ENCODE measurements at places on chromosomes 12 and 14. TPM values are rescaled to one million over a fixed set of nuclear protein-coding genes. Genes with fewer than 3 reads are reported as not detected.

GRCh38 chr12:131795690-131796410 is 32.3 kb upstream of the MMP17 start:
- no peak for DNase-seq

GRCh38 chr12:39623919-39624318 is 4.3 kb upstream of the ABCD2 start:
- no peak for DNase-seq

GRCh38 chr12:53191885-53192530 is 11.3 kb upstream of the CSAD start:
- no peak for DNase-seq

DNA sequence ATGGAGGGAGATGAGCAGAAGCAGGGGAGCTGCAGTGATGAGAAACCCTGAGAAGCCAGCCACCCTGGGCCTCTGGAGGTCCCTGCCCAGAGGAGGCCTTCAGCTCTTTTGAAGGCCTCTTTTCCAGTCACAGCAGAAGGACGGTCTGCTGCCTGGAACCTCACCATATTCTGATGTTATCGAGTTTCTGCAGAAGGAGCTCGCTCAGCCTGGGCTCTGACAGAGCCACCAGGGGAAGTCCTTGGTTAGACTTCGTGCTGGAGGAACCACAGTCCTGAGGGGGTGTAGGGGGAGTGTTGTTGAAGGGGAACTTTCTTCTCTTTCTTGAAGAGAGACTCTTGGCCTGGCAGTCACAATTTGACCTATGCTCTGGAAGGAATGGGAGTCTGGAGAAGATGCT is 25.1 kb upstream of the BATF start:
- no peak for DNase-seq

GRCh38 chr12:76921100-76921471 is 42.3 kb upstream of the CSRP2 start:
- no peak for DNase-seq

DNA sequence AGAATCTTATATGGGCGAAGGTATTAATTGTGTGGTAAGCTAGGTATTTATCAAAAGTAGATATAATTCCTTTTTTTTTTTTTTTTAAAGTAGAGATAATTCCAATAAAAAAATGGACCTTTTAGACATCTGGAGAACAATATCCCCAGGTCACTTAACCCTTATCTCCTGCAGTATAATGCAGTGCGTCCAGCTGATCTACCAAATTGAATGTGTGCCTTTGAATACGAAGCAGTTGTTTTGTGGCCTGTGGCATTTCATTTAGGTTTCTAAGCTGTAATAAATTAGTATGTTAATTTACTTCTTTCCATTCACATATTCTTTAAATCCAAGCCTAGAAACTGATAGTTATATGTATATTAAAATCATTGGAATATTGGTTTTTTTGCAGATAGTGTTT is 3.1 kb downstream of the FUT8 start:
- no peak for DNase-seq

GRCh38 chr12:122421821-122422729 is at the start of gene CLIP1:
TSS of gene CLIP1 (minus strand) at chr12:122422669. CDS start at chr12:122380452, 42,217 bp downstream.
- peak; percentile 88 for DNase-seq

- DNase-seq: peak; percentile 67
These were observed 394 bp upstream of the AMIGO2 start for GRCh38 chr12:47079981-47080724.

DNA sequence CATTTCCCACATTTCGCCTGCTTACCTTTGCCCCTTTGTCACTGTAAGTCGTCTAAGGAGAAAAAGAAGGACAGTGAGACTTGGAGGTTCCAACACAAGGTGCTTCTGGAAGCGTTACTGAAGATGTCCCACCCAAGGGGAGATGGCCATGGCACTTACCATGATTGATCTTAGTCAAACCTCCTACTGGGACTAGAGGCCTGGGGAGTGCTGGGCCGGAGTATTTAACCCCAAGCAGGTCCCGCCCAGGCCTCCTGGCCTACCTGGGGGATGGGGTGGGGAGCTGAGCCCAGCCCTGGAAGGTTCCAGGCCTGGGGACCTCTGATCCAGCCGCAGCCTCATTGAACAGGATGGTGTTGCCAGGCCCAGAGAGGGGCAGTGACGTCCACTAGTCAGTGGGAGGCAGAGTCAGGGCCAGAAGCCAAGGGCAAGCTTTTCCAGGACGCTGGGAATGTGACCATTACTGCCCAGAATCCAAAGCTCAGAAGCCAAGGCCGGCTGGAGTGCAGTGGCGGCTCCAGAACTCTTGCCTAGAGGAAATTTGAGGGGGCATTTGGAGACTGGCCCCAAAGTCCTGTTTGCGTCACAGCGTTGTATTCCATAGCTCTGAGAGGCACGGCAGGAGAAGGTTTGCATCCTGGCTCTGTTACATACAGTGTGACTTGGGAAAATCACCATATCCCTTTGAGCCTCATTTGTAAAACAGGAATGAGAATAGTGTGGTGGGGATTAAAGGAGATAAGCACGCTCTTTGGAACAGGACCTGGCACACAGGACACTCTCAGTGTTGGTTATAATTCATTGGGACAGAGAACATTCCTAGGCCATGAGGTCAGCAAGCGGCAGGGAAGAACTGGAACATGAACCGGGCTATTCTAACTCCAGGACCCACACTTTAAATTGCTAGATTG is at the start of gene HPD:
TSS of gene HPD (minus strand) at position 198 of the 911 bp plus-strand sequence. CDS start at position 162, 36 bp downstream.
- DNase-seq: peak; percentile 80

DNA sequence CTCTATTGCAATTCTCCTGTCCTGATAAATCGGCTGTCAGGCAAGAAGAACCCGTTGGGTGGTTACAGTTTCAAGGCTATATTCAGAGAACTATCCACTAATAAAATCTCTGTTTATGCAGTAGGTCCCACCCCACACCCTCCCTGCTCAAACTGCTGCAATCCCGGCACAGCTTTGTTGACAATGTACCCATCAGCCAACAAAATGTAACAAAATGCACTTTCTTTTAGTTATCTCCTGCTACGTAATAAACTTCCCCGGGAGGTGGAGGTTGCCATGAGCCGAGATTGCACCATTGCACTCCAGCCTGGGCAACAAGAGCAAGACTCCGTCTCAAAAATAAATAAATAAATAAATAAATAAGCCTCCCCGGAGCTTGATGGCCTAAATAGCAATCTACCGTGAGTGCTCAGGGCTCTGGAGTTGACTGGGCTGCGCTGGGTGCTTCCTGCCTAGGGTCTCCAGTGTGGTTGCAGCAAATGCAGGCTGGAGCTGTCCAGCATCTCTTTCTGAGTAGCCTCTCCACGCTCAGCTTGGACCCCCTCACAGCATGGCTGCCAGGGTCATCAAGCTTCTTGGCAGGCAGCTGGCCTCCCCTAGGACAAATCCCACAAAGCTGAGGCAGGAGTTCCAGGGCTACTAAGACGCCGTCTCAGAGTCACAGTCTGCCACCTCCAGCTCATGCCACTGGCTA is 43.2 kb upstream of the FBRSL1 start:
- DNase-seq: no peak

DNA sequence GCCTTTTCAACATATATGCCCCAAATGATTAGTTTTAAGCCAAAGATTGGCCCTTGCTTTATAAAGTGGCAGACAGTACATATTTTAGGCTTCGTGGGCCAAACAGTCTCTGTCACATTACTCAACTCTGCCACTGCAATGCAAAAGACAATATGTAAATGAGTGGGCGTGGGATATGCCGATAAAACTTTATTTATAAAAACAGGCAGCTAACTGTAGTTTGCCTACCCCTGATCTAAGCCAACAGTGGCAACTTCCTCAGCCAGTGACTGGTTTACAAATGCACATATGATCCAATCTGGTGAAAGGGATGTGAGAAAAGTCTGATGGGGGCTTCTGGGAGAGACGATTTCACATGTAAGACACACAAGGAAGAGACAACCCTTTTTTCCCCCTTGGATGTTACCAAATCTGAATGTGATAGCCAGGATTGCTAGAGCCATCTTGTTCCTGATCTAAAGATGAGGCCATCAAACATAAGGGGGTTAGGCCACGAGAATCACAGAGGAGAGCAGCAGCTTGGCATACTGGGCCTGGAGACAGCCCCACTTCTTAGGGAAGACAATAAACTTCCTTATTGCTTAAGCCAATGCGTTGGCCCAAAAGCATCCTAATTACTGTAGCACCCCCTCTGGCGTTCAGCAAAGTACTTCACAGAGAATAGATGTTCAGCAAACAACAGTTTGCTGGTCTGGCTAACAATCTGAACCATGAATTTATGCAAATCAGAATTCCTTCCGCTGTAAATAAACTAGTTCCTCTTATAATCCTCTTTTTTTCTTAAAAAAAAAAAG is 75.2 kb upstream of the TMCC3 start:
- peak; percentile 66 for DNase-seq

DNA sequence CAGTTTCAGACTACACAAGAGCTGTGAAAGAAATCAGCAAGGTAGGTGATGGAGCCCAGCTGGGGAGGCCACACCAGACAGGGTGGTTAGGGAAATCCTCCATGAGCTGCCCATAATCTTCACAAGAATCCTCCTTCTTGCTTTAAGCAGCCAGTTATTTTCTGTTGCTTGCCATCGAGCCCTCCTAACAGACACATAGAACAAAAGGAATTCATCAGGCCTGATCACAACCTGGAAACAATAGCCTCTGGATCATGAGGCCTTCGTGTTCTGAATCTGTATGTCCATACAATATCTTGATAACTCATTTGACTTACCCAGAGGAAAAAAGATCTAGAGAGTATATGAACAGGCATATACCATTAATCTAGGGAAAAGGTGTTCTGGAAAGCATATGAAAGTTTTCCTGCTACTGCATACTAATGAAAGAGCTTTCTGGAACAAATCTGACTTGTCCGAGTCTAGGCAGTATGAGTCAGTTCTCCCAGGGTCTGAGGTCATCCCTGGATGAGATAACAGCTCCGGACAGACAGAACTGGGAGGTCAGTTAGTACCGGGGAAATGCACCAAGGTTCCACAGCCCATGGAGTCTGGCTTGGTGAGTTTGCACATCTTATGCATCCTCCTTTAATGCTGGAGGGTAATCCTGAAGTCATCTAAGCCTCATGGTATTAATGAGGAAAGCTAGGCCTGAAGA is 52.8 kb upstream of the ELK3 start:
- DNase-seq: peak; percentile 73

The SYNJ2BP gene
- 22.1 TPM for polyA plus RNA-seq

The KCNK13 gene
- not detected for polyA plus RNA-seq

The APOLD1 gene
- 3.8 TPM for polyA plus RNA-seq

The FIGNL2 gene
- 0.23 TPM for polyA plus RNA-seq

The ABCC9 gene
- 14.2 TPM for polyA plus RNA-seq

The SMIM41 gene
- polyA plus RNA-seq: not detected

The CATSPERB gene
- not detected for polyA plus RNA-seq

The ZBTB42 gene
- polyA plus RNA-seq: 0.75 TPM

The A2ML1 gene
- not detected for polyA plus RNA-seq

The CLEC6A gene
- polyA plus RNA-seq: not detected

The DPY19L2 gene
- polyA plus RNA-seq: 0.31 TPM
